ENCODE measurements at places on chromosomes 16 and 17.

GRCh38 chr16:4461250-4462085 lies 13.0 kb downstream of the NMRAL1 start:
- DNase-seq: peak; percentile 67

DNA sequence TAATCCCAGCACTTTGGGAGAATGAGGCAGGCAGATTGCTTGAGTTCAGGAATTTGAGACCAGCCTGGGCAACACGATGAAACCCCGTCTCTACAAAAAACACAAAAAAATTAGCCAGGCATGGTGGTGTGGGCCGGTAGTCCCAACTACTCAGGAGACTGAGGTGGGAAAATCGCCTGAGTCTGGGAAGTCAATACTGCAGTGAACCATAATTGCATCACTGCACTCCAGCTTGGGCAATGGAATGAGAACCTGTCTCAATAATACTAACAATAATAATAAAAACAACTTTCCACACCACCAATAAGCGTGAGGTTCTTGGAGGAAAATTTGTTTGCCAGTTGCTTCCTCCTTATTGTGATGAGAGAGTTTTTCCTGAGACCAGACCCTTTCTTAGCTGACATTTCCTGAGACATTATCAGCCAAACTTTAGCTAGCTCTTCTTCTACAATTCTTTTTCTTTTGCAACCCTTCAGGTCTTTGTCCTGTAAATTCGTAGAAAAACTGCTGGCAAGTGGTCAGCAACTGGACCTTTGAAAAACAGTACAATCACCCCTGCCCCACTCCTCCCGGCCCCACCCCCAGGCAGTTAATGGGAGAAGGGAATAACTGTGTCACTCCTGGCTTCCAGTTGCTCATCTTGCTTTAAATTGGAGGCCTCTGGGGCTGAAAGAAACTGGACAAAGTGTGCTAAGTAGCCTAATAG lies 3.5 kb upstream of the EZH1 start:
- DNase-seq: no peak

DNA sequence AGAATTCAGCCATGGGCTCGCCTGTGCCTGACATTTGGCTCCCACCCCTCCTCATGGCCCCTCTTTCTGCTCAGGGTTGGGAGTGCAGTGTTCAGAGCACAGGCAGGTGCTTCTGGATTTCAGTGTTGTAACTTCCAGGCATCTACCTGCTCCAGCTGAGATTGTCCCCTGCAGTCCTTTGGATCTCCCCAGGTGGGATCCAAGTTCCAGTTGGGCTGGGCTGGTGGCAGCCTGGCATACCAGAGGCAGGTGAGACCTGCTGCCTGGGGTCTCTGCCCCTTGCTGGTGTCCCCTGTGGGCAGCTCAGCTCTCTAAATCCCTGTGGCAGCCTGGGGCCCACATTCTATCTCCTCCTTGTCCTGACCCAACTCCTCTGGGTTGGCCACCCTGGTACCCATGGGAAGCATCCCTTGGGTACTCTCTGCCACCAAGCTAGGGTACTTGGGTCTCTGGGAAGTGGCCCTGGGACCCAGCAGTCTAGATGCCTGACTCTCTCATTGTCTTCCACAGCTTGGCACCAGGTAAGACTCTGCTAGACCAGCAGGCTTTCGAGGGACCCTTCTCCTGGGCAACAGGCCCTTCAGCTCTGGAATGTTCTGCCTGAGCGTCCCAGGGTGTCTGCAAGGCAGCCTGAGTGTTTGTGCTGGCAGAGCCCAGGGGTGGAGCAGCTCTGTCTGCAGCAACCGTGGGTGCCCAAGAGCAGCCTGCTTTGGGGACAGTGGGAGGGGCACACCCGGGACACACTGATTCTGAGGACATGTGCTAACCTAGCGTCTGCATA lies 42.5 kb downstream of the DNAH17 start:
- DNase-seq: no peak

DNA sequence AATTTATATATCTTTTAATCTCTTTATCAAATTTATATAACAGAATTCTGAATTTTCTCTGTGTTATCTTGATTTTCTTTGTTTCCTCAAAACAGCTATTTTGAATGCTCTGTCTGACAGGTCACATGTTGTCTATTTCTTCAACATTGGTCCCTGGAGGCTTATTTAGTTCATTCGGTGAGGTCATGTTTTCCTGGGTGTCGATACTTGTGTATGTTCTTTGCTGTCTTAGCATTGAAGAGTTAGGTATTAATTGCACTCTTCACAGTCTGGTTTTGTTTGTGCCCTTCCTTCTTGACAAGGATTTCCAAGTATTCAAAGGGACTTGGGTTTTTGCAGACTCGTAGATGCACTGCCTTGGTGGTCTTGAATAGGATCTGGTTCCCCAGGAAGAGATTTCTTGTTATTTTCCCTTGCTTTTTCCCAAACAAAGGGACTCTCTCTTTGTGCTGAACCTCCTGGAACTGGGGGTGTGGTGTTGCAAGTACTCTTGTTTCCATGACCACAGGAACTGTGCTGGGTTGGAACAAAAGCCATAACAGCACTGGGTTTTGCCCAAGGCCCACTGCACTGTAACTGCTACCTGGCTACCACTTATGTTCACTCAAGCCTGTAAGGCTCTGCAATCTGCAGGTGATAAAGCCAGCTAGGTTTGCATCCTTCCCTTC lies 1483.0 kb downstream of the CDH8 start:
- DNase-seq: no peak

- DNase-seq: no peak
Measured at GRCh38 chr16:9645911-9646310, 536.3 kb downstream of the GRIN2A start.

DNA sequence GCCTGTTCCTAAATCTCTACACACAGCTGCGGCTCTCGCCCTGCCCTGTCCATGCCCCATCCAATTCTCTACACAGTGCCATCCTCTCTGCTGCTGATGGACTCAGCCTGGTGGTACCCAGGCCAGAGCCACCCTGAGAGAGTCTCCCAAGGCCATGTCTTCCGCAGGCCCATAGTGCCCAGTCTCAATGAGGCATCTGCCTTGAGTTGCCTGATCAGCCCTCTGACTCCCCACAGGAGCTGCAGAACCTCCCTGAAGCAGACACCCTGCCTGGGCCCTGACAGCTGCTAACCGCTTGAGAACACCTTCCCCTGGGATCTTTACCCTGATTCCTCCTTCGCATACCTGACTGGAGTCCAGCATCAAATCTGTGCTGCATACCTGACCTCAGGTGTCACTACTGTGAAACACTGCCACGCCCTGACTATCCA lies 13.3 kb downstream of the TSPOAP1 start:
- no peak for DNase-seq

DNA sequence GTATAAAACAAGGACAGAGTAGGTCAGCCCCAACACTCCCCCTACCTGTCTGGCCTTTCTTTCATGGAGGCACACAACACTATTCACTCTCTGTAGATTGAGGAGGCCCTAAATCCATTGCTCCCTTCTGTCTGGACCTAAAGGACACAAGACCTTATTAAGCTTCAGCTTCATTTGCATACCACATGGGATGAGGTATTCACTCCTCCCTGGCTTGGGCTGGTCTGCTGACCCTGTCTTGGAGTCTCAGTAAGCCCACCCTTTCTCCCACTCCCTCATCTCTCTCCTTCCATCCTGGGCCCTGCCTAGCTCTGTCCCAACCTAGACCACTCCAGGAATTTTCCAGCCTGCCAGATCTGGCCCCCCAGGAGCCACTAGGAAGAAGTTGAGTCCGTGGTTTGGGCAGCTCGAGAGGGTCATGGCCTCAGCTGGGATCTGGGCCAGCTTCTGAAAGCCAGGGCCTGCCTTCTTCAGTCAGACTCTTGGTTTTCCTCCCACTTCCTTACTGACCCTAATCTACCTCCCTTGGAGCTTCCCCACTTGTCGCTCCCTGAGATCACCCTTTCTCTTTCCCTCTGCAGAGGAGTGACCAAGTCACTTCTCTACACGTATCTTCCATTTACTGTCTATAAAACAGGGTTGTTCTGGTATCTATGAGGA lies 6.5 kb upstream of the LLGL1 start:
- DNase-seq: no peak

DNA sequence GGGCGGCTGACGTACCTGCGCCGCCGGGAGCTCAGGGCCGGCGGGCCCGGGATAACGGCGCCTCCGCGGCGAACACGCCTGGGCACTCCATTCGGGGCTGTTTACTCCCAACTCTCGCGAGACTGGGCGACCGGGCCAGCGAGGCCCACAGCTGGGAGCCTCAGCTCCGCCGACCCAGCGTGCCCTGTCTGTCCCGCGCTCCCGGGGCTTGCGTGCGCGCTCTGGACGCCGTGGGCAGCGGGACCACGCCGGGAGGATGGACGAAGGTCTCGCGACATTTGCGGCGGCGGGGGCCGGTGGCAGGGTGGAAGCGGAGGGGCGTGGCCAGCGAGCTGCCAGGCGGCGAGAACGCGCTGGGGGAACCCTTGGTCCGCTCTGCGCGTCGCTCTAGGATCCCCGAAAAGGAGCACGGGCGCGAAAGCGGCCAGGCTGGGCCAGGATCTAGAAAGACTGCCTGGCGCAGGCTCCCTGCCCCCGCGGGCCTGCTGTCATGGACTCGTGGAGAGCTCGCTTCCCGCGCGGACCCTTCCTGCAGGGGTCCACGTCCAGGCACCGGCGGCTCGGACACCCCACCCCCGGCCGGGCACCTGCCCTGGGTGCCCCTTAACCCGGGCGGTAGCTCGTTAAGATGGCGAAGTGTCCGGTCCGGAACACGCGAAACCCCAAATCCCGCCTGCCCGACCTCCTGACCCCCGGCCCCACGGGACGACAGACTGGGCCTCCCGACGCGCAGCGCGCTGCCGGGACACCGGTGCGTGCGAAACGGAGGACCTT lies at the start of gene MBTPS1:
MBTPS1 (minus strand) TSS at position 223 of the 774 bp plus-strand sequence. CDS start 15,159 bp downstream, outside the sequence.
- DNase-seq: peak; percentile 97

DNA sequence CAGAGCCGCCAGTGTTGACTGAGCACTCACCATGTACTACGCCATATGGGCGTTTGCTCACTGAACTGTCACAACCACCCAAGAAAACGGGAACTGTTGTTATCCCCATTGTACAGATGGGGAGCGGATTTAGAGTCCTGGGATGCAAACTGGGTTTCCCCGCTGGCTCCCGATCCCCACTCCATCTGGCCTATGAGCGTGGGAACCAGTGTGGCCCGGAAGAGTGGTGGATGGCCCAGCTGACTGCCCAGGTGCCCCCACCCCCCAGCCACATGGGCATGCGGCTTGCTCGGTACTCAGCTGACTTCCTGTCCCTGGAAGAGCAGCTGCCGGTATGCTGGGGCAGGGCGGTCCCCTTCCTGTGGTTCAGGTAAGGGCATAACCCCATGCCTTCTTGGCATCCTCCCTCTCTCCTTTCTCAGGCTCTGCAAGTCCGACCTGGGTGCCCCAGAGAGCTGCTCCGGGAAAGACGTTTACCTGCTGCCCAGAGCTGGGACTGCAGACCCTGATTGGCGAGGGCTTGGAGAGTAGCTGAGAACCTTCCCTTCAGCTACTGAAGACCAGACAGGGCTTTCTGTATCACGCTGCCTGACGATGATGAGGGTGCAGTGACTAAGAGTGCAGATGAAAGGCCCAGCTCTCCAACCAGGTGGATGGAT lies 16.2 kb downstream of the SOCS3 start:
- DNase-seq: no peak

DNA sequence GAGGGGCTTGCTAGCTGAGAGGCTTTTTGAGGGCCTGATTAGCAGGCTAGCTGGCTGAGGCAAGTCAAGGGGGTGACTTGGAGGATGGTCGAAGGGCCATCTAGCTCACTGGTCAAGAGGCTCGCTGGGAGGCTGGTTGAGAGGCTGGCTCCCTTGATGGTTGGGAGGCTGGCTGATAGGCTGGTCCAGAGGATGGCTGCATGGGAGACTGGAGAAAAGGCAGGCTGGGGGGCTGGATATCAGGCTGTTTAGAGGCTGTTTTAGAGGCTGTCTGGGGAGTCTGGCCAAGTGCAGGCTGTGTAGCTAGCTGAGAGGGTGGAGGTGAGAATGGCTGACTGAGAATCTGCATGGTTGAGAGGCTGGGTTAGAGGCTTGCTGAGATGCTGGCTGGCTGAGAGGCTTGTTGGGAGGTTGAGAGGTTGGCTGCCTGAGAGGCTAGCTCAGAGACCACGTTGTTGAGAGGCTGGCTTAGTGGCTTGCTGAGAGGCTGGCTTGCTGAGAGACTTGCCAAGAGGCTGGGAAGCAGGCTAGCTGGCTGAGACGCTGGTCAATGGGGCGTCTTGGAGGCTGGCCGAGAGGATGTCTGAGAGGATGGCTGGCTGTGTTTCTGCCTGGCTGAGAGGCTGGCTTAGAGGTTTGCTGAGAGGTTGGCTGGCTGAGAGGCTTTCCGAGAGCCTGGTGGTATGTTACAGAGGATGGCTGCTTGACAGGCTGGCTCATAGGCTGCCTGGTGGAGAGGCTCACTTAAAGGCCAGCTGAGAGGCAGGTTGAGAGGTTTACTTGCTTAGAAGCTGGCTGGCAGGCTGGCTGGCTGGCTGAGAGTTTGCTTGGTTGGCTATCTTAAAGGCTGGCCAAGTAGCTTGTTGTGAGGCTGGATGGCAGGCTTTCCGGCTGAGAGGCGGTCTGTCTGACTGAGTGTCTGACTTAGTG lies 36.6 kb upstream of the ACSM2B start:
- DNase-seq: peak; percentile 49

DNA sequence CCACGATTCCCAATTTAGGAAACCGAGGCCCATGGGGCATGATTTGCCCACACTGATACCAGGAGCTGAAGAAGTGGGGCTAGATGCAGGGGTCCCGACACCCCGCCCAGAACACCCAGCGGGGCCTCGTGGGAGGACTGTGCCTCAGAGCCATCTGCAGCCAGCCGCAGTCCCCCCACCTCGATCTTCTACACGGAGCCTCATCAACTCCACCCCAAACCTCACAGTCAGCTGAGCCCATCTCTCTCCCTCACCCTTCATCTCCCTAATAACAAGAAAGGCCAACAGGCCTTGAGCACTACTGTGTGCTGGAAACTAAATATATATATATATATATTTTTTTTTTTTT lies 4.2 kb downstream of the ITGAE start:
- DNase-seq: no peak

DNA sequence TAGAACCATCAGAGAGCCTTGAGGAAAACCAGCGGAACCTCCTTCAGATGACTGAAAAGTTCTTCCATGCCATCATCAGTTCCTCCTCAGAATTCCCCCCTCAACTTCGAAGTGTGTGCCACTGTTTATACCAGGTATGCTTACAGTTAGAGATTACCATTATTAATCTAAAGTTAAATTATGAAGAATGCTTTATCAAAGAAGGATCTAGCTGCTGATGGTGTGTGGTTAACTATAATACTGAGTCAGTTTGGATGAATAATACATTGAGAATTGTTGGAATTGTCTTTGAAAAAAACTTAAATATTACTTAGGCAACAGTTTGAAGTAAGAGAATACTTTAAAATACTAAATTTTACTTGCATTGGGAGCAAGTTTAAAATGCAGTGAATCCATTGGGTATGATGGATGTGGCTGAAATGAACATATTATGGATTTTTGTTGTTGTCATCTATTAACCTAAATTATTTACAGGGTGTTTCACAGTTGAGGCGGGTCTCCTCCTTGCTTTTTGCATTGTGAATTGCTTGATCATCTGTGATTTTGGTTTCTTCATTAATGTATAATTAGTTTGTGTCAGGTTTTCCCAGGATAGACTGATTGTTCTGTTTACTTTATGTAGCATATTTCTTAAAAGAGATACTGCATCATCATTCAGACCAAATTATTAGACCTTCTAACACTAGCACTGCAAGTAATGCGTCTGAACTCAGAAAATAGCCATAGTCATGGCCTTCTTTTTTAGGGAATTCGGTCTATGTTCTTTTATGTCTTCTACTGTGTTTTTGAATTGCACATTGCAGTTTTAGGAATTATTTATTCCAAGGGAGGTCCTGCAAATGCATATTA lies 47.8 kb downstream of the OMG start:
- no peak for DNase-seq

GRCh38 chr17:8063761-8064534 lies 23.6 kb downstream of the ALOX12B start:
- DNase-seq: no peak

- no peak for DNase-seq
Measured at GRCh38 chr16:71885261-71885650, 1.3 kb upstream of the ZNF821 start.
